ENCODE measurements at places on chromosomes 6 and 20.
A peak's percentile ranks its signal among the peaks of the same experiment; 100 is the strongest.

DNA sequence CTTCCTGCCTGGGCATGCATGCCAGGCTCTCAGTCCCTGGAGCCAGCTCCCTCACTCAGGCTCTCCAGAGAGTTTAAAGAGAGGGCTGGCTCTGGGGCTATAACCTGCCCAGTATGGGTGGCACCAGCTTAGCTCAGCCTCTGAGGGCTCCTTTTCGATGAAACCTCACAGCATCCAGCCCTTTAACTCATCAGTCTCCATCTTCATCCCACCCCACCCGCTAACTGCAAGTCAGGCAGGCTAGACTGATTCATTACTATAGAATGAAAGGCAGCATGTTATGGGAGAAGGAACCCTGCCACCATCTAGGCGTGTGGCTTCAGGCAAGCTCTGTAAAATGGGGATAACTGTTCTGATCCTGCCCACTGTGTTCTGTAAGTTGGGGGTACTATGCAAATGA lies 53.5 kb downstream of the RAB44 start:
- DNase-seq, result no peak

DNA sequence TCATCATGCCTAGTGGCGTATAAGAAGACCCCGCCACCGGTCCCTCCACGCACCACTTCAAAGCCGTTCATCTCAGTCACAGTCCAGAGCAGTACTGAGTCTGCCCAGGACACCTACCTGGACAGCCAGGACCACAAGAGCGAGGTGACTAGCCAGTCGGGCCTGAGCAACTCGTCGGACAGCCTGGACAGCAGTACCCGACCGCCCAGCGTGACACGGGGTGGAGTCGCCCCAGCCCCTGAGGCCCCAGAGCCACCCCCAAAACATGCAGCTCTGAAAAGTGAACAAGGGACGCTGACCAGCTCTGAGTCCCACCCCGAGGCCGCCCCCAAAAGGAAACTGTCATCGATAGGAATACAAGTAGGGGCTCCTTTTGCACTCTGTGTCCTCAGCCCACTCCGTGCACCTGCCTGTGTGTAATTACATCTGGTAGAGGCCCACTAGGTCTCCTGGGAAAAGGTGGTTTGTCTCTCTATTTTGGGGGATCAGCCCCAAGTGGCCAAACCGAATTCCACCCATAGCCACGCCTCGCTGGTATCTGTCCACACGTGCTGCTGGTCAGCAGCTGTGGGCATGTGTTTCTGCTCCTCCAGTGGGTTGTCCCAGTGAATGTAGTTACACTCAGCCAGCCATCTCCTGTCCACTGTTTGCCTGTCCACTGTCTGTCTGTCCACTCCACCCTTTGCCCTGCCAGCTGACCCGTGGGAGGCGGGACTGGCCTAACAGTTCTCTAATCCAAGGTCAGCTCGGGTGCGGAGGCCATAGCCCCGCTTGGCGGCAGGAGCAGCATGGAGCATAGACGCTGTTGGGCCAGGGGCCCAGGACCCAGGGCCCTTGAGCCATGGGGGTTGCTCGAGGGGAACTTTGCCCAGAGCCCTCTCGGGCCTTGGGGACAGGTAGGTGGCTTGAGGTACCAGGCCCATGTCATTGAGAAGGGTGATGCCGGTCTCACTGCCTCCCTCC lies 44.3 kb upstream of the MYL9 start:
- DNase-seq, result no peak

DNA sequence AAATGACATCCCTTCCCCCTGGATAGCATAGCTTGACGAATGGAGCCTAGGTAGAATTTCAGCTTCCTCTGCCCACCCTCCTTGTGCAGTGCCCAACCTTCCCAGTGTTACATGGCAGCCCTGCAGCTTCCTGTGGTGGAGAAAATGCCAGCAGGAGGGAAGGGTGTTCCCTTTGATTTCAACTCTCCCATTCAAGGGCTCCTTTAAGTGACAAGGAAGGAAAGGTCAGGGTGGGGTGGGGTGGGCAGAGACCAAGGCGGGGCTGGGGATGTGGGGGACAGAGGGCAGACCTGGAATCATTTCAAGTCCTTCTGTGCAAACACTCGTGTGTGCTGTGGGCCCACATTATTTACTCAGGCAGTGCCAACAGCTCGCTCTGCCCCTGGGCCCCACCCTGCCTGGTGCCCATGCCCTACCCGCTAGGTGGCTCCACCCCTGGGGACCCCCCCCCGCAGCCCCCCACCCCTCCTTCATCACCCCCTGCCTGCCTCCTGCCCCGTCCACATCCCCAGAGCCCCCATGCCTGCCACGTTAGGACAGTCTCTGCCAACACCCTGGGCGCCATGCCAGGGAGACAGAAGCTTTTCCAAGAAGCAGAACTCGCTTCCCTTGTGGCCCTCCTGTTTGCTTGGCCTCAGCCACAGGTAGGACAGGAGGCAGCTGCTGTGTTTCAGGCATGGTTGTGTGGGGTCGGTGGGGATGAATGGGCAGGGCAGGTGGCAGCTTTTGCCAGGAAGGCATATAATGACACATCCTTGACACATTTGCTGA lies 9.4 kb downstream of the SPDEF start:
- DNase-seq, result peak; percentile 66

GRCh38 chr6:31728767-31729514 lies at the start of gene DDAH2:
Gene DDAH2, minus strand, starts transcription at chr6:31729299. Its CDS starts 138 bp downstream, at chr6:31729161.
- DNase-seq, result no peak

GRCh38 chr6:151722342-151722741 lies 85.1 kb upstream of the ESR1 start:
- DNase-seq, result no peak

DNA sequence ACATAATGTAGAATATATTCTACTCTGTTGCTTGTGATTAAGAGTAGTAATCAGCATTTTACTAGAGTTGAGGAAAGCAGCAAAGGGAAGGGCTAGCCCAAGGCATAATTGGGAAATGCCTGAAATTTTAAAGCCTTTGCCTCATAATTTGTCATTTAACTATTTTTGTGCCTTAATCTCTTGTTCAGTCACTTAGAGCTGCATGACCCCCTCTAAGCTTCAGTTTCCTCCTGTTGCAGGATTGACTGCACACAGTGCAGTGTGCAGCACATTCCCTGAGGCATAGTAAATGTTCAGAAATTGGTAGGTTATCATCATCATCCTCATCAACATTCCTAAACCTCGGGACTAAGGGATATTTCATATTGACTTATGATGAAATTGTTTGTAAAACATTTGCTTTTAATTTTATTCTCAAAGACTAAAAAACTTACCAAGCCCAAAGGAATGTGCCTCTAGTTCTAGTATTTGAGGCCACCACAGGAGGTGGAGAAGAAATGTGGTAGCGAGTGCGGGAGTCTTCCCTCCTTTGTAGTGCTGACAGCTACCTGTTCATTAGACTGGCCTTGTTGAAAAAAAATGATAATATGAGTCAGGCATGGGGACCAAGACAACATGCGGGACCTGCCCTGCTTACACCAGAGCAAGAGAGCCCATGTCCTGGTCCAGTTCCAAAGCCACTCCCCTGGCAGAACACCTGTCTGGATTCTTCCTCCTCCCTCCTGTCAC lies 14.8 kb upstream of the TENT5A start:
- DNase-seq, result no peak

- no peak for DNase-seq
These were observed 8.2 kb upstream of the KCNB1 start for GRCh38 chr20:49490689-49491088.

DNA sequence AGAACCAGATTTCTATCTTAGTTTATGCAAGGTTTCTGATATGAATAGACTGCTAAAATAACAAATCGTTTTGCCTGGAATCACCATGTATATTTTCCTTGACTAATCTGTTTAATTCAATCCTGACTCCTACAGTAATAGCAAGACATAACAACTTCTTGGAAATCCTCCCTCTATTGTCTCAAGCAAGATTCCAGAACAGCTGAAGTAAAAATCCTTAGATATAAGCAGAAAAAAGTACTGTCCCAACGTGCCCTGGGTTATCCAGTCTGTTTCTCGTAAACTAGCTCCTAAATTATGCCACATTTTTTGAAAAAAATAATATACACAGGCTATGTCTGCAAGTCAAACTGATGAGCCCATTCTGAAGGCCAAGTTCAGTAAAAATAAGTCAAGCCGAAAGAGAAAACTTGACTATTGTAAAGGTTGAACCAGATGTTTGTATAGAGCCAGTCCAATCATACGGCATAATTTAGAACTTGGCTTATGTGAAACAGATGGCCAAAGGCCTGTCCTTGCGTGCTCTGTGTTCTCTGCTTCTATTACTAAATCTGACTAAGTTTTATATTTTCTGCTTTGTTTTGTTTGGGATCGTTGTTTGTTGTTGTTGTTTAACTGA lies 341.6 kb upstream of the NRSN1 start:
- DNase-seq, result no peak

GRCh38 chr6:43277643-43278523 lies 20.2 kb upstream of the SLC22A7 start:
- no peak for DNase-seq

- DNase-seq, result peak; percentile 51
These were observed 1.3 kb upstream of the CDYL start for GRCh38 chr6:4774715-4775493.

DNA sequence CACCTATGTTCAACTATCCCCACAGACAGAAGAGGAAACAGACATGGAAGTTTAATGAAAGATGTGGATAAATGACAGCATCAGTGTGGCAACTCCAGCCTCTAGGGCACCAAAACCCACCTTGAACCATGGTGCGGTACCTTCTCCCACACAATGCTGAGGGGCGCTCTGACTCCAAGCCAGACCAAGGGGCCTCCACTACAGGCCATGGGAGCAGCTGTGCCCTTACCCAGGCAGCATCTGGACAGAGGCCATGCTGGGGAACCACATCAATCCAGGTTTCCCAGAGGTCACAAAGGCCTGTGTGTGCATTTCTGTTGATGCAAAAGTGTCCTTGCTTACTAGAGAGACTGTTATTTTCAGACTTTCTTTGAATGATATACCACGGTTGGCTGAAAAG lies 4.1 kb downstream of the PRR18 start:
- no peak for DNase-seq

DNA sequence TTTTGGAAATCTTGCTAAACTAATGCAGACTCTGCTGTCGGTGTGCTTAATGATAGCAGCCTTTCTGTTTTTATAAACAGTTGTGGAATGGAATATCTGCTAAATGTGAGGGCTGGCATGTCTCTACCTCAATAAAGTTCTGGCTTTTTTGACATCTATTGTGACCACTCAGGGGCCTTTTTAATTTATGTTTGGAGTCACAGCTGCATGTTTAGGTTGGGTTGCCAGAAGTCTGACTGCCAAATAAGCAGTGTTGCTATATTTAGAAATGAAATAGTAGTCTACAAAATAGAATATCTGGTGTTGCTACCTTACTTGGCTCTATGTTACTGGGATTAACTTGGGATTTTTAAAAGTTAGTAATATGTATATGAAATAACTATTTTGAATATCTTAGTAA lies 125.1 kb upstream of the LOC128125822 start:
- DNase-seq, result no peak

GRCh38 chr6:156686995-156687788 lies 90.0 kb upstream of the ARID1B start:
- peak; percentile 84 for DNase-seq

- DNase-seq, result no peak
These were observed 1.4 kb upstream of the OSBPL2 start for GRCh38 chr20:62236766-62237513.

DNA sequence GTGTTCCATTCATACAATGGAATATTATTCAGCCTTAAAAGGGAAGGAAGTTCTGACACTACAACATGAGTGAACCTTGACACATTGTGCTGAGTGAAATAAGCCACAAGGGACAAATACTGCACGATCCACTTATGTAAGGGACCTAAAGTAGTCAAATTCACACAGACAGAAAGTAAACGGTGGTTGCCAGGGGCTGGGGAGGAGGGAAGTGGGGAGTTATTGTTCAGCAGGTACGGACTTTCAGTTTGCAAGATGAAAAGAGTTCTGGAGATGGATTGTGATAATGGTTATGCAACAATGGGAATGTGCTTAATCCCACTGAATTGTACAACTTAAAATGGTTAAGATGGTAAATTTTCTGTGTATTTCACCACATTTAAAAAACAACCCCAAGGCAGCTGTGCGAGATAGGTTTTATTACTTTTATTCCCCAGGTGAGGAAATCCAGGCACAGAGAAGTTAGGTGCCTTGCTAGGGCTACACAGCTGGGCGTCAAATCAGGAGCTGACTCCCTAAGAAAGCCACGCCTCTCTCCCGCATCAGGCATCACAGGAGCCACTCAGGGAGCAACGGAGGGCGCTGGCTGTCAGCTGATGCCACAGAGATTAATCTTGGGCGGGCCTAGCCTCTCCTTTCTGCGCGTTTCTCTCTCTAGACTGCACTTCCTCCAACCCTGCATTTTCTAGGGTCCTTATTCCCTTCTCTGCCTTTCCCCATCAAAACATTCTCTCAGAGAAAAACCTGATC lies 9.3 kb upstream of the TRAF3IP2 start:
- peak; percentile 76 for DNase-seq

GRCh38 chr6:165200178-165200577 lies 109.2 kb downstream of the C6orf118 start:
- no peak for DNase-seq

DNA sequence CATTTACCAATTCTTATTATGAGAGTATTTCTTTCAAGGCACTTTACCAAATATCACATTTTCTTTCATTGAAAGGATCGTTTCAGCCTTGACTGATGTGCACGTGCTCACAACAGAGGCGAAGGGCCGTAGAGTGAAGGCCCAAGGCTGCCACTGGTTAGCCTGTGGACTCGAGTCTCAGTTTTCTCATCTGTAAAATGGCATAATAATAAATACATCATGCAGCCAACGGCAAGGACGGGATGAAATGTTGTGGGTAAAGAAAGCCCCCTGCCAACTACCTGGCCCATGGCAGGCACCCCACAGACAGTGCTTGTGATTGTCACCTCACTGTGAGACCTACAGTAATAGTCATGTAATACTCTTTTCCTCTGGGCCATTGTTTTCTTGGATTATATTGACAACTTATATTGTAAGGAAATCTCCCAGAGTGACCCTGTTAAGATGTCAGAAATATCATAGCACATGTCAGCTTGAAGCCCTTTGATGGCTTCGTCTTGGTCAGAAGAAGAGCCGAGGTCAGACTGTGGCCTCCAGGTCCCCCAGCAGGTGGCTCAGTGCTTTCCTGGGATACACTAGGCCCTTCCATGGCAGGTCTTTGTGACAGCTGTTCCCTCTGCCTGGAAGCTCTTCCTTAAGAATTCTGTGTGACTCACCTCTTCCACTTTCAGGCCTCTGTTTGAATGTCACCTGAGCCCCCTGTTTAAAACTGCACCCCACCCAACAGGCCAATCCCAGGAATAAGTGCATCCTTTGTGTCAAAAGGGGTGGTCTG lies 36.3 kb downstream of the FAM50B start:
- DNase-seq, result peak; percentile 14
